ENCODE measurements at places on chromosomes 5 and 9.

GRCh38 chr9:15717290-15717967 is 164.6 kb downstream of the CCDC171 start:
- DNase-seq, result no peak

GRCh38 chr9:134437403-134438194 is 111.3 kb downstream of the RXRA start:
- DNase-seq, result no peak

GRCh38 chr5:32711362-32711680 is 200 bp downstream of the NPR3 start:
- peak; percentile 33 for DNase-seq

DNA sequence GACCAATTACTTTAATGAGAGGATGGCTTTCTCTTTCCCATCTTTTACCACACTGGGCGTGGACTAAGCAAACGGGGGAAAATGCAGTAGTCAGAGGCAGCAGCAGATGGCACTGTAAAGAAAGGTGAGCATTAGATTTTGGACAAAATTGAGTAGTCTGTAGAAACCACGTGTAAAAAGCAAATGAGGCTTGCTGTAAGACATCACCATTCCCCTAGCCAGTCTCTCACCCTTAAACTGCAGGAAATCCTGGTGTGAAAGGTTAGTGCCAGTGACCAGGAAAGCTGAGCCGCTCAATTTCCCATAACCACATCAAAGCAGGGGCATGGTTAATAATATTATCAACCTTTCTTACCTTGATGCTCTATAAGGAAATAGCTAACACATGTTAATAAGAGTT is 31.8 kb downstream of the SPATA31C2 start:
- peak; percentile 27 for DNase-seq

DNA sequence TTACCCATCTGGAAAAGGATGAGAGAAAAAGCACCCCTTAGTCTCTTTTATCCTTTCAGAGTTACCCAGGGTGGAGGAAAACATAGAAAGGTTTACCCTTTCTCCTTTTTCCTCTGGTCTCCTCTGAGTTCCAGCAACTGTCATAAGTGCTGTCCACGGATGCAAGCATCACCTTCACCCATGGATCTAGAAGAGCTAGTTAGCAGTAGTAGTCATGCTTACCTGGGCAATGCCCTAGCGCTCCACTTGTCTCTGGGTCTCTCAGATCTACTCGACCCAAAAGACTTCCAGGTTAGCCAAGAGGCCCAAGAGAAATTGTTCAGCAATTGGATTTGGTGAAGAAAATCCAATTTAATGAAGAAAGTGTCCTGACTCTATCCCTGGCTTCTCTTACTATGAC is 656.2 kb upstream of the PTPRD start:
- no peak for DNase-seq

DNA sequence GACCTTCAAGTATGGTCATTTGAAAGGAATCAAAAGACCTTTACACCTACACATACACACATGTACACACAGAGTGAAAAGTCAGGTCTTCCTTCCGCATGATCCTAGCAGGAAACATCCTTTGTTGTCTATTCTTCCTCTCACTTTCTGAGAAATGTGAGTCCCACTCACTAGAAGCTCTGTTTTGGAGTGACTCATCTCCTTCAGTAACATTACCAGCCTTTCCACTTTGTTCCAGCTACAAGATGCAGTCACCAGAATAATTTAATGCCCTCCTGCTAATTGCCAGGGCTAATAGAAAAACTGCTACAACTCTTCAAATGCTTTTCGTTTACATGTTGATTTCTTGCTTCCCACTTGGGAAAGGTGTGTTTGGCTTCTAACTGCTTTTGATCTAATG is 417.3 kb downstream of the RASEF start:
- DNase-seq, result peak; percentile 23

DNA sequence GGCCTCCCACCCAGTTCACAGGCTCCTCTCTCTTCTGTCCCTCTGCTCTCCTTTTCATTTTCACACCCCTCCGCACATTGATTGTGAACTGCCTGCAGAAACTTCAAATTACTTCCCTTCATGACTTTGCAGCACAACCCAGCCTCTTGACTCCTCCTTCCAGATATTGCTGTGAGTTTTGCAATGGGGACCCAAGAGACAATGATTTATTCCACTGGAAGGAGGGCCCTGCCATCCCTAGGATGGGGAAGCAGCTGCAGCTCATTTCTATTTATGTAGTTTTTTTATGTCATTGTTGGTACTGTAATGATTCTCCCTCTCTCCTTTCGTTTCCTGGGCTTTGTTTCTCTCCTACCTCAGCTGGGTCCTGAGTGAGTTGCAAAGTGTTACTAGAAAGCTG is 364.9 kb downstream of the ICE1 start:
- DNase-seq, result no peak

- no peak for DNase-seq
Observed at GRCh38 chr5:143550986-143551630, 147.6 kb upstream of the NR3C1 start.

DNA sequence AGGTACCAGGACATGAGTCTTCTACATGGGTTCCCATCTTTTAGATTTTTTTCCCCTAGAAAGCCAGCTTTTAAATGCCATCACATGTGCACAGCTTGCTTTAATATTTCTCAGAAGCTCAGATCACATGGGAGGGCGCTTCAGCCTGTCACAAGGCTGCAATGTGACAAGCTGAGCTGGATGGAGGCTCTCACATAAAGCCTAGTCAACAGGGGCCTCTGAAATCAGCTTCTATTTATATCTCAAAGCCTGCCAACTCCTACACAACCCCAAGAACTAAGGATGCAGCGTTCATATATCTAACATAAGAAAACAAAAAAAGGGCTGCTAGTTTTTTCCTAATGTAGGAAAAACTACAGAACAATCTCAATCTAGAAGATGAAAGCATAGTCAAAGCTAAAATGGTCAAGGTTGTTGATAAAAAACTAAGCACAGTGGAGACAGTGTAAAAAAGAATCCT is 2.3 kb downstream of the ZFAND5 start:
- peak; percentile 80 for DNase-seq

- no peak for DNase-seq
Observed at GRCh38 chr5:37206736-37207135, 42.4 kb downstream of the CPLANE1 start.

- DNase-seq, result no peak
Observed at GRCh38 chr9:120080849-120081248, 499.1 kb downstream of the CDK5RAP2 start.

- DNase-seq, result peak; percentile 31
Observed at GRCh38 chr5:78706825-78707224, 58.3 kb upstream of the LHFPL2 start.

- DNase-seq, result no peak
Observed at GRCh38 chr5:2740876-2741555, 10.5 kb downstream of the IRX2 start.

DNA sequence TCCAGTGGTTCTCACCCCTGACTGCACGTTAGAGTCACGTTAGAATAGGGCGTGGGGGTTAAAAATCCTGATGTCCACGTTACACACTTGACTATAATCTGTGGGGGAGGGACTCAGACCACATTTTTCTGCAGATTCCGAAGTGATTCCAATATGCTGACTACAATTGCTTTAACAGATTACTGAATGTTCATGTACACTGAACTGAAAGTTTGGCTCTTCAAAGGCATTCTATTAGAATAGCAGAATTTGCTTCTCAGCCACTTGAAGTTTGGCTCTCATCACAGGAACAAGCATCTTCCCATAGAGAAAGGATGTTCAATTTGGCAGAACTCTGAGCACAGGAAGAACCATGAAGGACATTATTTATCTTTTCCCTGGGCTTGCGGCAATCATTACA is 84.5 kb downstream of the HAPLN1 start:
- DNase-seq, result peak; percentile 23

DNA sequence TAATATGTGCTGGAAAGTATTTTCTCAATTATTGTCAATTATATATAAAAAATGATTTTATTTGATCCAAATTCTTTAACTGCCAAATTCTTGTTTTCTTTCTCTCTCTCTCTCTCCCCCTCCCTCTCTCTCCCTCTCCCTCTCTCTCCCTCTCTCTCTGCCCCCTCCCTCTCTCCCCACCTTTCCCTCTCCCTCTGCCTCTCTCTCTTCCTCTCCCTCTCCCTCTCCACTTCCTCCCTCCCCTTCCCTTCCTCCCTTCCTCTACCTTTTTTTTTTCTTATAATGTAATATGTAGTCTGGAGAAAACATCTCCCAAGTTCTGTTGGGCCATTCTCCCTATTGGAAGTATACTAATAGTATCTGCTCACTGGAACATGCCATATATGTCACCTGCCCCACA is 6.4 kb upstream of the RFX3 start:
- no peak for DNase-seq

DNA sequence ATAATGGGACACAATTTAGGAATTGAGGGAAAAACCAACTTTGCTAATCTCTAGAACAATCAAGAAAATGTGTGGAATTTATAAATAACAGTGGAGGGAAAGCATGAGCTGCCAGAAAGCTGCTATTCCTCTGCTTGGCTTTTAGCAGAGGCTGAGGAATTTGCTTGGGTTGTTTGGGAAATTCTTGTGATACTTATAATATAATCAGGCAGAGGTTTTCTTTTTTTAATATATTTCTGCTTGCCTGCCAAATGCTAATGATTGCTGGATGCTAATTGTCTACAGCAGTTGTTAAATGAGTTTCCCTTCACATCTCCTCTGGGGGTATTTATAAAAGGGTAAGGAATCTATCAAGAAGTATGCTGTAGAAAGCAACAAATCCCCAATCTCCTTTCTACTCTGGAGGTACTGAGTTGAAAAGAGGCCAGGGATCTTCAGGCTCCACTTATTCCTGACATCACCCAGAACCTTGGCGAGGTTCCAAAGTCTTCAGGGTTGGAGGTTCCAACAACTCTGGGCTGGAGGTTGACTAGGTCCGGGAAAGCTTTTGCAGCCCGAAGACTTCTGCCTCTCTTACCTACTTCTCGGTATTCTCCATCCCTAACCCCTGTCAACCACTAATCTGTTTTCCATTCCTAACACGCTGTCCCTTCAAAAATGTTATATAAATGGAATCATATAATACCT is 60.4 kb upstream of the TMED7 start:
- DNase-seq, result peak; percentile 14

DNA sequence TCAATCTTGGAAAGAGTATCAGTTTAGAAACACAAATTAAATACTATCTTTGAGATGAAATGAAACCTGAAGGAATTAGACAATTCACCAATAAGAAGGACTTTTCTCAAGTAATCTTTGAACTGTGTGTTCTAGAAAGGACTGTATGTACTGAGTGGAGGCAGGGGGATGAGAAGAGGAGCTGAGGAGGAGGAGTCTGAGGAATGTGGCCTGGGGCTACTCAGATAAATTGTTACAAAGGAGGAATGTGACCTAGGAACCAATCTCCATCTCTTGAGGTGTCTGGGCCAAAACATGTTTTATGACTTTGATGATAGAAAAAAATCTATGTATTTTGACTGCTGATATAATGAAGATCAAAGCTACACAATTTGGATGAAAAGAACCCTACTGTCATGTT is 124.3 kb upstream of the ANKRD55 start:
- DNase-seq, result no peak

- DNase-seq, result no peak
Observed at GRCh38 chr9:37395663-37396062, 26.8 kb upstream of the GRHPR start.

DNA sequence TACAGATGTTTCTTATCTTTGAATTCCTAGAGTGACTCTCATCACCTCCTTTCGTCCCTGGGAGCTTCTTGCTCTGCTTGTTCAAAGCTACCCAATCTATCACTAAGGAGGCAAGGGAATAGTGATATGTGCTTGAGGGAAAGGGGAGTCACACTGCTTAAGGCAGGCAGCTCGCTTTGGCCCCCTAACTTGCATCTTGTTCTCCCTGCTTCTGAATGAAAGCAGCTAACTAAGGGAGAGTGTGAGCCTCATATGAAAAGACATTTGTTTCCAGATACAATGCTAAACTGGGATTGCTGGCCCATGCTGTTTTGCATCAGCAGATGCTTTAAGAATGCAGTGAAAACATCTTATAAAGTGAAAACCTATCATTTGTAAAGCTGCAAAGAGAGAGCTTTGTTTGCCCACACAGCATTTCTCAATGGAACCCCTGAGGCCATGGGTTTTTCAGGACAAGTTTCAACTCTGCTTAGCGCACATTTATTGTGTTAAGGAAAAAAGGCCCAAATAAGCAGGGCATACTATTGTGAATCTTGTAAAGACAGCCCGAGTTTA is 367.9 kb upstream of the ADAMTSL1 start:
- no peak for DNase-seq

GRCh38 chr5:40217553-40217952 is 462.2 kb upstream of the PTGER4 start:
- DNase-seq, result no peak

DNA sequence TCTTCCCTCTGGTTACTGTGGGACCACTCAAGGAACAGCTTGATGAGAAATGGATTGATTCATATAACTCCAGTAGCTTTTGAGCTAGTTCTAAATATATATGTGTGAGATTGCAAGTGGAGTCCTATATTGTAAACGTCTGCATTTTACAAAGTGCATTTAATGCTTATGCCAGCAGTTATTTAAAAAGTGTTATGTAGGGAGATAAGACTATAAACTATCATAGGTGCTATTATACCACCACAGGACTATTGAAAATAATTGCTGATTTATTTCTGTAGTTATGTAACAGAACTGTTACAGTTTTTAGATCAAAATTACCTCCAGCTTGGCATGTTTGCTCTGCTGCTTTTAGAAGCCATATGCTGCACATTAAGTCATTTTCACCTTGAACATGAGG is 36.2 kb downstream of the PTCD2 start:
- DNase-seq, result no peak

GRCh38 chr9:80077059-80077458 is 505.3 kb downstream of the TLE4 start:
- no peak for DNase-seq

GRCh38 chr5:88679638-88680037 is 203.3 kb downstream of the MEF2C start:
- DNase-seq, result peak; percentile 40

DNA sequence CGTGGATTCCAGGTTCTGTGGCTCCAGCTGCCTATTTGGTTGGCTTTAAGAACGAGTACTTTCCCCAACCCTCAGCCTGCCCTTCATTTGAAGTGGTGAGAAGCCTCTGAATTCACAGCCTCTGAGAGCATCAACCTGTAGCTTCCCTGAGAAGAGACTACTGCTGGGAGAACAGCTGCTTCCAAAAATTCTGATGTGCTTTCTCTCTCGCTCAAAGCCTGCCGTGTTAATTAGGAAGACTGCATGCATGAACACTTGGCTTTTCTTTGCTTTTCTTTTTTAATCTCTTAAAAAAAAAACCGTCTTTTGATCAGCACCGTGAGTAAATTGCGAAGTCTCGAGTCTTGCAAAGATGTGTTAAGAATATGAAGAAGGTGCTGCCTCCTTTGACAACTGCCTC is 153.4 kb upstream of the MAP1B start:
- no peak for DNase-seq

DNA sequence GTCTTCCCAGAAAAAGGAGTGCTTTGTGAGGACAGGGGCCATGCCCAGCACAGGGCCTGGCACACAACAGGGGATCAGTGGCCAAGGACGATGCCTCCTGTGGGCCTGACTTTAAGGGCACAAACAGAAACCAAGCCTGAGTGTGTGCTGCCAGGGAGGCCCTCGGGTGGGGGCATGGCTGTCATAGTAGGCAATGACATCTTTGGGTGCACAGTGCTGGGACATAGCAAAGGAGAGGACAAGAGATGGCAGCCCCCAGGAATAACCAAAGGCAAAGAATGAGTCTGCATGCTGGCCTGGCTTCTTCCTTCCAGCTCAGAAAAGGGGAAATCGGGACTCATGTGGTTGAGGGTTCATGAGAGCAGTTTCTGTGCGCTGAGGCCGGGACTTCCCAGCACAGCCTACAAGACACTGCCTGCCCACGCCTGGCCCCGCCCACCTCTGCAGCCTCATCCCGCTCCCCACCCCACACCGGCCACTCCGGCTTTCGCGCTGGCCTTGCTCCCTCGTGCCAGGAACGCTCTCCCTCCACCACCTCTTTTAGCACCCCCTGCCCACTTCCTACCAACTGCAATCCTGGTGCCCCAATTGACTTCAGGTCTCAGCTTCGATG is 13.8 kb upstream of the LHX2 start:
- no peak for DNase-seq
